ENCODE measurements at places on chromosomes 2 and 18.

GRCh38 chr2:240959214-240959940, 39.0 kb upstream of the SNED1 start:
- DNase-seq = no peak

- peak; percentile 92 for DNase-seq
Observed at GRCh38 chr2:191247381-191248057, 2.3 kb downstream of the MYO1B start.

DNA sequence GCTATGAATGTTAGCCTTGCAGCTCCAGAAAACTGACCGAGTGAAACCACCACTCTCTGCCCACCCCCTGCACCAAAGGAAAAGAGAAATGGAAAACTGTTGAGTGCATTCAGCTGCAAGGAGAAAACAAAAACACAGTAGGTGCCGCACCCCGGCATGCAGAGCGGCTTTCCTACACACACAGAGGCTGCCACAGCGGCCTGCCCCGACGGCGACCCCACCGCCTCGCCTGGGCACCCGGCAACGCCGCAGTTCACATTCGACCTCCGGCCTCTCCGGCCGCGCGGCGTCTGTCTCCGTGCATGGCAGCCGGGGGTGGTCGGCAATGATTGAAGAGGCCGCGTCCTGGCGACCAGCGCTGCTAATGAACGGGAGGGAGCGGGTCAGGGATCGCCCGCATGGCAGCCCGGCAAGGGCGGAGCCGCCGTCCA, 417.1 kb upstream of the SALL3 start:
- DNase-seq = no peak

GRCh38 chr18:57965246-57965645, 78.8 kb upstream of the NEDD4L start:
- no peak for DNase-seq

- peak; percentile 92 for DNase-seq
Observed at GRCh38 chr2:234451852-234452625, 44.8 kb downstream of the ARL4C start.

GRCh38 chr2:33607905-33608304, 8.8 kb upstream of the FAM98A start:
- no peak for DNase-seq

DNA sequence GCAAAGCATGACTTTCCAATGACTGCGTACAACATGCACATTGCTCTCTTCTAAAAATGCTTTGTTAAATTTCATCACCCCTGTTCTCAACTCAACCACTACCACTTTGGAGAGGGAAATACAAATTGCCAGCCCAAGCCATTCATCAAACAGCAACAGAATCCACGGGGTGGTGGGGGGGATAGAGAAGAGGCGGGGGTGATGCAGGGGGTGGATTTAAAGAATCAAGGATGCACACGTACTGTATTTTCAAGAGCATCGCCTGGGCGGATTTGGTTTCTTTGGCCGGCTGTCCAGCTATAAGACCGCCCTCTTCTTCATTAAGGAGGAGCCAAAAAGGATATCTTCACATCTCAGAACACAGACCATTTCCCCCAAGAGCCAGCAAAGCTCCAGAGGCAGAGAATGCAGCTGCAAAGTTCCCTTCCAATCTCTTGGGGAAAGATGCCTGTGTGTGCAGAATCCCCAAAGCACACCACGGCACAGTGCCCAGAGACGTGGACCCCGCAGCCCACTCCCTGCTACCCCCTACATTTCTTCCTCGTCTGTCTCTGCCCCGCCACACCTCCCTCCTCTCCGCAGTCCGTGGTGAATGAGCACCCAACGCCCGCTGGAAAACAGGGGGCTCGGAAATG, 977 bp downstream of the SLC8A1 start:
- peak; percentile 82 for DNase-seq

DNA sequence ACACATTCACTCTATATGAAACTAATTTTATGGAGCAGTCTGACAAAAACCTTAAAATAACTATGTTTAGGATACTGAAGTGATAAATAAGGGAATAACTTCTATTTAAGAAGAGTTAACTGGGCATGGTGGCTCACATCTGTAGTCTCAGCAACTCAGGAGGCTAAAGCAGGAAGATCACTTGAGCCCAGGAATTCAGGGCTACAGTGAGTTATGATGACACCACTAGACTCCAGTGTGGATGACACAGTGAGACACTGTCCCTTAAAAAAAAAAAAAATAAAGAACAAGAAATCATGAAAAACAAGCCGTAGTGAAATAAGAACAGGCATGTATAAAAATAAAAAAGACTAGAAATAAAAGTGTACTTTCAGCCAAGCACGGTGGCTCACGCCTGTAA, 82.0 kb downstream of the THADA start:
- DNase-seq = no peak

DNA sequence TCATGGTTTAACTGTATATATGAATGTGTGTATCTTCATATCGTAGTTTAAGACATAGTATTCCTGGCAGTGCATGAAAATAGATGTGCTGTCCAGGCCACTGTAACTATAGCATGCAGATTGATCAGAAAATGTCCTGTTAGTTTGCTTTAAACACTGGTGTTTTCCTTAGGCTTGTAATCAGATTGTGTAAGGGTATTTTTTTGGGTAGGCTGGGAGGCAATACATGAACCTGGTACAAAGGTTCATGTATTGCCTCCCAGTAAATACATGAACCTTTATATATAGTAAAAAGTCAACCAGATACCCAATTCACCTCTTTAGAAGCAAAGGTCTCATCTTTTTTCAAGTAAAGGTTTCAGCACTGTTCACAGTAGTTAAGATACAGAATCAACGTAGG, 1.6 kb downstream of the COQ10B start:
- DNase-seq = no peak

DNA sequence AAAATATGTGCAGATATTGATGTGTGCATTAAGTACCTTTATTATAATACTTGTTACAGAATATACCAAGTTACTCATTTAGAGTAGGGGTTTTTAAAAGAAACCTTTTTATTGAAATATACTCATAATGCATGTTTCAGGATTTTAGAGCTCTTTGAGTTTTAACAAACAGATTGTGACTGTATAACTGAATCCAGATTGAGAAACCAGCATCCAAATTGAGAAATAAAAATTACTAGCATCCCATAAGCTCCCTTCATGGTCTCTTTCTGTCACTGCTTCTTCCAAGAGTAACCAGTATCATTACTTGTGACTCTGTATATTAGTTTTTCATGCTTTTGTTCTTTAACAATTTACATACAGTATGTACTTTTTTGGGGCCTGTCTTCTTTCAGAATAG, 156.9 kb downstream of the UBR3 start:
- DNase-seq = no peak

GRCh38 chr2:21467910-21468309, 344.1 kb downstream of the TDRD15 start:
- DNase-seq = no peak

DNA sequence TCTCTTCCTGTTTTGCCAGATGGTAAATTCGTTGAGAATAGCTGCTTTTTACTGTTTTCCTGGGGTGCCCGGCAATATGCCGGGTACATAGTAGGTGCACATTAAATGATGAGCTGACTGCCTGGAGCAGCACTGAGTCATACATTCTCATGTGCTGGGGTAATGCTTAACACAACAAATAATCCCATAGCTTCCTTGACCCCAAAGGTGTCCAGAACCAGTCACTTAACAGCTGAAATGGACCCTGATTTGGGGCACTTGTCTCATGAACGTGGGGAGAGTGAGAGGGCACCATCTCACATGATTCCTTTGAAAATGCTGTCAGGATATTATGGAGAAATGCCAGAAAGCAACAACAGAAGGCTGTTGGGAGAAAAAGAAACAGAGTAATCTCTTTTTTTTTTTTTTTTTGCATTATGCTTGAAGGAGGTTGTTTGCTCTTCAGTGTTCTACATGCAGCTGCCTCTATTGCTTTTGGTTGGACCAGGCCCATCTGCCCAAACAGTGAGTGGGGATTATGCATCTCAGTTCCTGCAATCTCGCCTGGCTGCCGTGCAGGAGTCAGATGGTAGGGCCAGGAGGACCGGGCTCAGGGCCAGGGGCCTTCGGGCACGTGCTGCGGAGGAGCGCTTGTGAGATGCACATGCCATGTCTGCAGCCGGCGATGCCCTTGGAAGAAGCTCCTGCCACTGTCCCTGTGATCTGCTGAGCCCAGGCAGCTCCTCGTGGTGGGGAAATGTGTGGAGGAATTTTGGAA, 162.1 kb downstream of the SH3RF3 start:
- no peak for DNase-seq

GRCh38 chr18:11283479-11284161, 134.3 kb upstream of the PIEZO2 start:
- no peak for DNase-seq

- DNase-seq = peak; percentile 70
Observed at GRCh38 chr2:28610583-28611201, 114.8 kb downstream of the PLB1 start.

GRCh38 chr18:32530947-32531651, 60.4 kb upstream of the GAREM1 start:
- DNase-seq = peak; percentile 7

DNA sequence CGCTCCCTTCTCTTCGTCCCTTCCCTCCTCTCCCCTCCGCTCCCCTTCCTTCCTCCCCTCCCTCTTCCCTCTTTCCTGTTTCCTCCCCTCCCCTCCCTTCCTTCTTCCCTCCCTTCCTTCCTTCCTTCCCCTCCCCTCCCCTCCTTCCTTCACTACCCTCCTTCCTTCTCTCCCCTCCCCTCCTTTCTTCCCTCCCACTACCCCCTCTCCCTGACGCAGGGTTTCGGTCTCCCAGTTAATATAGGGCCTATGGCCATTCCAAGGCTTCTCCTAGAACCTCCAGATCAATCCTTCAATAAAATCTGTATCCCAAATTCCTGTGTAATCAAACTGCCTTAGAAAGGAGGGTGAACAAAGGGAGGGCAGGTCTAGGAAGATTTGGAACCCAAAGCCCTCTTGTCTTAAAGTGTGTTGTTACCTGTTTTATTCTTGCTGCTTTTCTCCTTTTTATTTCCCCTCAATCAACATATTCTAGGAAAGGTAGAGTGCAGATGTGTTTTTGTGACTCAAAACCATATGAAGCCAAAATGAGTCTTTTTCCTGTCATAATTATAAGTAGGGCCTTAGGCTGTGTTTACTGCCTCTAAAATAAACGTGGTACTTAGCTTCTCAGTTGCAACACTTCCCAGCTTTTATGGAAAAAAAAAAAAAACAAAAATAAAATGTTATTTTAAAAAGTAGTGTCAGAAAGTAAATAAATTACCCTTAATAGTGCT, 53.7 kb downstream of the GPD2 start:
- DNase-seq = no peak

DNA sequence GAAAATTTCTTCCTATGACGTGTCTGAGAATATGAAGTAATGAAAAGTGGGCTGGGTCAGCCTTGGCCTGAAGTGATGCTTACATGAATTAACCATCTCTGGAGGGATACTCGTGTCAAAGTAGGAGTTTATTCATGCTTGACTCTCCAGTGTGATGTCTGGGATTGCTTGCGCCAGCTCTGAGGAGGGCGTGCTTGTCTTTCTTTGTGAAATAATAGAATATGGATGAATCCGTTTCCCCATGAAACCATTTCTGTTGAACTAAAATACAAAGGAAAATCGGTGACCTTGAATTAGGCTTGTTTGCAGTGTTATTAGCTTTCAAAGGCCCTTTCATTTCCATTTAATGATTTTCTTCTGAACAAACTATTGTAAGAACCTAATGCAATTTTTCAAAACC, 77.9 kb downstream of the EML6 start:
- DNase-seq = no peak

GRCh38 chr18:11500153-11501122, 109.0 kb upstream of the SLC35G4 start:
- DNase-seq = peak; percentile 96

DNA sequence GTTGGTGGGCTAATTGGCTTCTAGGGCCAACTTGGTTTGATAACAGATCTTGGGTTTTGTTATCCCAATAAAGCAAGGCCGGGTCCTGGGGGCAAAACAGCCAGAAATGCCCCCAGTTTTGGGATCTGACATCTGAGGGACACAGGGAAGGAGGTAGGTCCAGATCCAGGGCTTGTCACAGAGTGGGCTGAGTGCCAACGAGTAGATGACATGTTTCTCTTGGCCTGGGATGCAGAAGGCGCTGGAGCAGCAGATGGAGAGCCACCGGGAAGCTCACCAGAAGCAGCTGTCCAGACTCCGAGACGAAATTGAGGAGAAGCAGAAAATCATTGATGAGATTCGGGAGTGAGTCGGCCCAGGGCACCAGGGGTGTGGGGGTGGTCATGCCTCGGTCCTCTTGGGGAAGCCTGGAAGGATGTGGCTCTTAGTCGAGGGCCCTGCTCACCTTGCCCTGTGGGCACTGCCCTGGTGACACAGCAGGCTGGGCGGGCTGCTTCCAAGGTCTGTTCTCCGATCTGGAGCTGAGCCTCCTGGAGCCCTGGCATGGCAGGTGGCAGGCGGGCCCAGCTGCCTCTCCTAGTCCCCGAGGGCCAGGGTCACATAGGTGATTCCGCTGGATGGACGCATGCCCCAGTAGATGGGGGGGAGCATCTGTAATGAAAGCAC, 40.2 kb upstream of the LYPD6B start:
- no peak for DNase-seq

GRCh38 chr2:177882501-177882900, 190.1 kb downstream of the PDE11A start:
- no peak for DNase-seq

GRCh38 chr2:85601771-85602475, 575 bp downstream of the TMEM150A start:
- DNase-seq = peak; percentile 60

DNA sequence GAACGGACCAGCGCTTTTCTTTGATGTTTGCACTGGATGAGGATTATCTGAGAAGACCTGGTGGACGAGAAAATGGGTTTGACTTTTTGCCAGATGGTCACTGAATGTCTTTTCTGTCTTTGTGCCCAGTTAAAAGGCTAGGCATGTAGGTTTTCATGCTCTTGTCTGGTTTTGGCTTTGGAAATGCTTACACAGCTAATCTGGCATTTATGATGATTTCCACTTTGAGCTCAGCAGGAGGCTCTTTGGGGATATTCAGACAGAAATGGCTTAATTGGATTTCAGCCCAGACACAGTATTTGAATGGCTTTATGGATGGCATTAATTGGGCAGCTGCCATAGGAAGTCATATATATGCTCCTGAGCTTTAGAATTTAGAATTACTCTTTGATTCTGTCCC, 59.6 kb downstream of the NCK2 start:
- peak; percentile 35 for DNase-seq
